ENCODE measurements at places on chromosomes 11 and 22.

- DNase-seq = no peak
Observed at GRCh38 chr11:76194872-76195668, 11.2 kb downstream of the WNT11 start.

DNA sequence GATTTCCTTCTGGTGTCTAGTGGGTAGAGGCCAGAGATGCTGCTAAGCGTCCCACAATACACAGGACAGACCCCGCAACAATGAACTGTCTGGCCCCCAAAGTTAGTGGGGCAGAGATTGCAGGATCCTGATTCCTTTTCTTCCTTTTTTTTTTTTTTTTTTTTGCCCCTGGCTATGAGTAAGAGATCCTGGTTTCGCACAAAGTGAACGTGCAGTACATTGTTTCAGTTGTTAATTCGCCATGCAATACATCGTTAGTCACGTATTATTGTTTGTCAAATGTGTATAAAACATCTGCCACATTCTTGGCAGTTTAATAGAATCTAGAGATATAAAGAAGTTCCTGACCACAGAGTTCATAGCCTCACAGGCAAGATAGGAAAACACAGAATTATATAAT is 20.2 kb downstream of the ST3GAL4 start:
- no peak for DNase-seq

DNA sequence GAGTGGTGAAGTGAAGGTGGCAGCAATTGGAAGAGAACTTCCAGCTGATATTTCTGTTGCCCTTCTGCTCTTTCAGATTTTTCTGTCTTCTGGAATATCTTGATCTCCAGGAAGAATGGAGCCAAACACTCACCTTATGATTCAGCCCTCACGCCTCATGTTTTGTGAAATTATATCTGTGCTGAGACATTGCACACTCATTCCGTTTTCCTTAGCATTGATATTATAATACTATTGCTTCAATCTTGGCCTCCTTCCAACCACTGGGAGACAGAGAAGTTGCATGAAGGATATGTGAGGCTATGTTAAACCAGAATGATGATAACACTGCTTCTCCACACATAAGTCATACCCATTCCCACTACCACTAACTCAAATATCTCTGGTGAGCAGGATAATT is 177.9 kb downstream of the ETS1 start:
- DNase-seq = no peak

GRCh38 chr11:59262177-59262818 is 49.6 kb upstream of the MPEG1 start:
- DNase-seq = no peak

GRCh38 chr11:36014898-36015665 is 71.2 kb downstream of the LDLRAD3 start:
- DNase-seq = no peak

- peak; percentile 24 for DNase-seq
Observed at GRCh38 chr11:124799348-124800225, 619 bp downstream of the MSANTD2 start.

DNA sequence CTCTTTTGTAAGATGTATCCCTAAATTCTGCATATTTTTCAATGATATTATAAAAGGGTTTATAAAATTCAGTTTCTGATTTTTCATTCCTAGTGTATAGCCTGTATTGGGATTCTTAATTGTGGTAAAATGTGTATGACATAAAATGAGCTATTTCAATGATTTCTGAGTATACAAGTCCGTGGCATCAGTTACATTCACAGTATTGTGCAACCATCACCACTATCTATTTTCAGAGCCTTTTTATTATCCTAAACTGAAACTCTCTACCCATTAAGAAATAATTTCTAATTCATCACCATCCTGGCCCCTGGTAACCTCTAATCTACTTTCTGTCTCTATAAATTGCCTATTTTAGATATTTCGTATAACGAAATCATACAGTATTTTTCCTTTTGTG is 39.8 kb downstream of the EIF3F start:
- no peak for DNase-seq

DNA sequence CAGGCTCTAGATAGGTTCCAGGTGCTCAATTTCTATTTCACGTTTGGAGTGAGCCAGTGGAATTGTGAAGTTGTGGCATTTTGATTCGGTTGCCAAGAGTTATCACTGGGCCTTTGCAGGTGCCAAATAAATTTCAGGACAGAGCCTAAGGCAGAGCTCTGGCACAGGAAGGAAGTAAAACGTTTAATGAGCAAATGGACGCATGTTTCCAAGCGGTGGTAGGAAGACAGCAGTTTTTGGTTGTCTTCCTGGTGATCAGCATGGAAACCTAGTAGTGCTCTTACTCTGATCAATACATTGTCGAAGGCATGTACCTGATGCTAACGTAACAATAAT is 452 bp downstream of the BIRC3 start:
- no peak for DNase-seq
